Right forelimb (tissue), 1 donor: ENCODE measurements at places on chromosomes 2 and 18.

DNA sequence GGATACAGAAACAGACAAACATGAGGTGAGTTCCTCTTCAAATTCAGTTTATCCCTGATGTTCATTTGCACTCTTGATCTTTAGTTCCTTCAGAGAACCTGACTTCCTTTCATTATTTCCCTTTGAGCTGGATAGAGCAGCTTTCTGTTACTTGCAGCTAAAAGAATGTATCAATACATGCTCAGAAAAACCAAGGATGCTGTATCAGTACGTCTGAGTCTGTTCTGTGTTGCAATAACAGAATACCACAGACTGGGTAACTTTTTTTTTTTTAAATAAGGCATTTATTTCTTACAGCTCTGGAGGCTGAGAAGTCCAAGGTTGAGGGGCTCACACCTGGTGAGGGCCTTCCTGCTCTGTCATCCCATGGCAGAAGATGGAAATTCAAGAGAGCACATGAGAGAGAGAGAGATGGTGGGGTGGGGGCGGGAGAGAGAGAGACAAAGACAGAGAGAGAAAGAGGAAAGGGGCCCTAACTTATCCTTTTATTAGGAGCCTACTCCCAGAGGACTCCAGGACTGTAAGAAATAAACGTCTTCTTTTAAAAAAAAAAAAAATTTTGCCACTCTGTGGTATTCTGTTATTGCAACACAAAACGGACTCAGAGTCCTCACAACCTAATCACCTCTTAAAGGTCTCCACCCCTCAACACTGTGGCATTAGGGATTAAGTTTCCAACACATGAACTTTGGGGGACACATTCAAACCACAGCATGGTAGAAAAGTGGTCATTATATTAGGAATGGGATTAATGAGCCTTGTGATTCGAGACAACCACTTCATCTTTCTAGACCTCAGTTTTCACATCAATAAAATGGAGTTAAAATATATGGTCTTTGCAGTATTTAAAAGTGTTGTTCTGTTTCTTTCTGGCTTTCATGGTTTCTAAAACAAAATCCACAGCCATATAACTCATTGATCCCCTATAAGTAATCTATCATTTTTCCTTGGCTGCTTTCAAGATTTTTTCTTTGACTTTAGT, 18.4 kb upstream of the SELENOI start:
- DNase-seq, result no peak

GRCh38 chr2:84940088-84940470, 30.9 kb upstream of the KCMF1 start:
- no peak for DNase-seq

- DNase-seq, result no peak
Observed at GRCh38 chr2:119860924-119861323, 101.2 kb downstream of the PTPN4 start.

- no peak for DNase-seq
Observed at GRCh38 chr2:170512266-170512665, 202.9 kb upstream of the SP5 start.

DNA sequence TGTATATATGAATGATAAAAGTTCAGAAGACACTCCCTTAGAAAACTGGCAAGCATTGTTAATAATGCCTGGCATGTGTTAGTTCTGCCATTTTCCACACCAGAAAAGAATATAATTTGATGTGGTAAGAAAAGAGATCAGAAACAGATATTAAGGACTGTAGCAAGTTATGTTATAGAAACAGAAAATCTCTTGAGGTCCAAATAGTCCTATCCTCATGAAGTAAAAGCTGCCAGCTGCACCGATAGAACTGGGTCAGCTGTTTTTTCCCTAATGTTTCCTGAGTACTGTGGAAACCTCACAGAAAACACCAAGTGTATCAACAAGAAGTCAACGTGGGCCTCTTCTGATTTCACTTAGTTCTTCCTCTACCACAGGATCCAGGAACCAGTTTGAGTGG, 56.9 kb upstream of the SDC1 start:
- DNase-seq, result no peak

GRCh38 chr18:43587538-43588153, 310.4 kb upstream of the SYT4 start:
- no peak for DNase-seq

DNA sequence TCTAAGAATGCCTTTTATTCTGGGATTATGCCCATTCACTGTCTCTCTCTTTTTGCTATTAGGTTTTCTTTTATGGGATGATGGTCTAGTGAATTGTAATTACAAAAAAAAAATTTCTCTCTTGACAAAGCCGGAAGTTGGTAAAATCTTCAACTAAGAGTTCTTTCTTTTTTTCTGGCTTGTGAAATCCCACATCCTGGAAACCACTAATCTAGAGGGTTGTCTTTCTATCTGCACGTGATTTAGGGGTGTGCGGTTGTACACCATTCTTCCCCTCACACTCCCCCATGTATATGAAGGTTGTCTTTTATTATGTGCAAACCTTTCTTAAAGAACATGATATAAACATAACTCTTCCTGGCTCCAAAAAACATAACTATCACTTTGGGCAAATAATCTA, 52.0 kb downstream of the GATA6 start:
- DNase-seq, result no peak

- DNase-seq, result no peak
Observed at GRCh38 chr2:69203166-69203985, 183.7 kb downstream of the GFPT1 start.

- no peak for DNase-seq
Observed at GRCh38 chr2:42984617-42985016, 192.2 kb upstream of the HAAO start.

DNA sequence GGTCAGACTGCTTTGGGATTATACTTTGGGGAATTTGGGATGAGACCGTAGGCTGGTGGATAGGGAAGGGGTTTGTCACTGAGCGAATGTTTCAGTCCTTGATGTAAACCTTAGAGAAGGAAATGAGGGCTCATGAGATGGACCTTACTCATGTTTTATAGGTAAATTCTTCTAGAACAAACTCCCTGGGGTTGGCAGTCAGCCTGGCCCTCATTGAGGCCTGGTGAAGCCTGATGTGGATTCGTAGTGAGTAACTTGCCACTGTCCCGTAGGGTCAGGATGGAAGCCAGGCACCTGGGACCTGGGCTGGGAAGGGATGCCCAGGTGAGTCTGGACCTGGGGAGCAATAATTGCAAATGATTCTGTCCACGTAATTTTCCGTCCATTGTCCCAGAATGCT, 258.3 kb downstream of the LPIN1 start:
- no peak for DNase-seq

DNA sequence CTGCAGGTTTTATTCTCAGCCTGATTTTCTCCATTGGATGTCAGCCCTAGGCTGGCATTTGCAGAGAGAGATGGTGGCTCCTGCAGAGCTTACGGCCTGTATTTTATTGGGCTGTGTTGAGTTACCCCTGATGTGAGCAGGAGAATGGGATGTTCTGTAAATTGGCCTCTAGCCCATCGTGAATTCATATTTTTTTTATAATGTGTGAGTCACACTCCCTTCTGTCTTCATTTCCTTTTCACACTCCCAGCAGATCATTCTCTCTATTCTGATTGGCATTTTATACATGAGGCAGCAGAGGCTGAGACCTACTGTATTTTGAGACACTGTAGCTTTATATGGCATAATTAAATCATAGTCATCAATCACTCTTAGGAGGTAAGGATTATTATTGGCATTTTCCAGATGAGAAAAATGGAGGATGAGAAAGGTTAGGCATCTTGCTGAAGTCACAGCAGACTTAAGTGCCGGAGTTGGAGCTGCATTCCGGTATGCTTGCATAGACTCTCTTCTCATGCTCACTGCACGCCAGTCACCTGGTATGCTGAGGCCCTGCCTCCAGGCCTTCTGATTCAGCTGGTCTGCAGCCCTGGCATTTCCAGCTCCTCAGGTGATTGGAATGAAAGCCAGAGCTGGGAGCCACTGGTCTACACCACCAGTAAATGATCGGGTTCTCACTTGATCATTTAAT, 142.4 kb downstream of the NEDD4L start:
- no peak for DNase-seq

GRCh38 chr2:61910603-61911002, 5.1 kb downstream of the COMMD1 start:
- no peak for DNase-seq

GRCh38 chr2:176599796-176600485, 330.7 kb downstream of the MTX2 start:
- no peak for DNase-seq

- no peak for DNase-seq
Observed at GRCh38 chr18:31750273-31750672, 10.4 kb downstream of the SLC25A52 start.

DNA sequence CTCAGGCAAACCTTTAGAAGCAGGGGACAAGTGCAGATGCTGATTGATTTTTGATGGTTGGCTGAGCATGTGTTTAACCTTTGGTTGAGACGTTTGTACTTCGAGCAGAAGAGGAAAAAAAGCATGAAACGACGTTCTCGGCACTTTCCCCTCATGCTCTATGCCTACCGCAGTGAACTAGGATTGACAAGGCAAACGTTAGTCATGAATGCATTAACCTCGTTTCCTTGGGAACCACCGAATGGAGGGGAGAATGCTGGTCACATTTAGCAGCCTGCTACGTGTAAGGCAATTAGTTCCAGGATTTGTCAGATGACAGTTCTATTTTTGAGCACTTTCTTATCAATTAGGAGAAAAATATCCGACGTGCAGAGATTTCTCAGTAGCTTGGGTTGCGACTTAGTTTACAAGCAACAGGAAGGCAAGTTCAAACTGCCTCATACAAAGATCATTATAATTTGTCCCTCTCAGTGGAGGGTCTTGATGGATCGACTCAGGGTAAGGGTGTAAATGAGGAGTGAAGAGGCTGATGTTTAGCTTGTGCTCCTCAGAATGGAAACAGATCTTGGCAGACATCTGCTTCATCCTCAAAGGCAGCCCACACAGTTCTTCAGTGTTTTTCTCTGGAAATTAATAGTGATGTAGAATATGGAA, 47.4 kb upstream of the GPR45 start:
- no peak for DNase-seq

- no peak for DNase-seq
Observed at GRCh38 chr18:22219568-22220355, 50.4 kb downstream of the GATA6 start.

DNA sequence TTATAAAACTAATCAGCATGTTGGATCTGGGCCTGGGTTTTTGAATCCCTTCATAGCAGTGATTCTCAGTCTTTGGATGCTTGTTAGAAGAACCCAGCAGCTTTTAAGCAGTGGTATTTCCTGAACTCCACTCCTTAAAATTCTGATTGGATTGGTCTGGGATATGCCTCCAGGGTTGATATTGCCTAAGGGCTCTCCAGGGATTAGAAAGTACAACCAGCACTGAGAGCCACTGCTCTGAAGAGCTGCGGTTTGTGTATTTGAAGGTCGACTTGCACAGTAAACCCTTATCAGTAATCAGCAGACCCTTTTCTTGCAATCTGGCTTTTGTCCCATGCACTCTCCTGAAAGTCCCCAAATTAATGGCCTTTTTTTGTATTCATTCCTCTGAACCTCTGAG, 17.0 kb upstream of the RBMS1 start:
- no peak for DNase-seq

DNA sequence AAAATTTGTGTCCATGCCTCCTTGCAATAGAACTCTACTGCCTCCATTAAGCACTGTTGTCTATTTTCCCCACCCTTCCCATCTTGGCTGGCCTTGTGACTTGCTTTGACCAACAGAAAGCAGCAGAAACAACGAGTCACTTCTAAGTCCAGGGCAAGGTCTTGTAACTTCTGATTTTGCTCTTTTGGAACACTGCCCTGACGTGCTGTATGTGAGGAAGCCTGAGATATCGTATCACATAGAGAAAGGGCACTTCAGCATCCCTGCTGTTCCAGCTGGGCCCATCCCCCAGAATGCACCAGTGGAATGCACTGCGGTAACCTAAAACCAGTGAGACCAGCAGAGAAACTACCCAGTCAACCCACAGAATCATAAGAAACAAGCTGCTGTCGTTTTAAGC, 28.1 kb downstream of the NCKAP1 start:
- DNase-seq, result peak; percentile 42

DNA sequence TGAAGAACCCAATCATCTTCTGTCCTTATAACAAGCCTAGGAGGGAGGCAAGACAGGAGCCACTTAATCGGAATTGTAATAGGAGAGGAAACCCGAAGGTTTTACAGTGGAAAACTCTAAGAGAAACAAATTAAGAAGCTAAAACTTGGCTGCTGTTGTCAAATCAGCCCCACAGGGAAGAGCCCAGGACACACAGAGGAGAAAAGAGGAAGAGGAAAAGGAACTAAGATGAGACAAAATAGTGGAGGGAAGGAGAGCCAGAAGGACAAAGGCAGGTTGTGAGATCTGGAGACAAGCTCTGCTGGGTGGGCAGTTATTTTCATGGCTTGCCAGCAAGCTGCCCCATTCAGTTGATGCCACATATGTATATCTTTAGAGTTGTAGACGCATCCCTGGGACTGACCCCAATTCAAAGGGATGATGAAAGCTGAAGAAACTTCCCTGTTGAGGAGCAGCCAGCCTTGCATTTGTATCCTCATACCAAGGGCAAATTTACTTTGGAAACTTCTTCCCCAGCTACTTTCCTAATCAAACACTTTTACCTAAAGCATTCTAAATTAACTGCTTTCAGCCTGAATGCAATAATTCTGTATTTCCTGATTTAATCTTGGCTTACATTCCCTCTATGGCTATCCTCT, 499.8 kb upstream of the MEIS1 start:
- no peak for DNase-seq

DNA sequence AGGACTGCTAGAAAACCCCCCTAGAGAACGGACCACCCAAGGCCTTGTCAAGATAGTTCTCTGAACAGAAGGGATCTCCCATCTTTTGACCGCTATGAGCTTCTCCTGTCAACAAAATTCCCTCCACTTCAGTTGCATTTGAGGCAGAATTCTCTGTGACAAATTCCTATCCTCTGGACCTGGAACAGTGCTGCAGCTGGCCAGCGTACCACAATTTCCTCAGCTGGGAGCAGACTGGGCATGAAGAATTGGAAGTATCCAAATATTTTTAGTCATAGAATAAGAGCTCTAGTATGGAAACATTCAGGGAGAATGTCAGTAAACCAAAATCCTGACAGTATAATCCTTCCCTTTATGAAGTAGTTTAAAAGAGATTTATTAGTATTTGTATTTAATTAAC, 147.1 kb upstream of the BOD1L2 start:
- DNase-seq, result no peak

DNA sequence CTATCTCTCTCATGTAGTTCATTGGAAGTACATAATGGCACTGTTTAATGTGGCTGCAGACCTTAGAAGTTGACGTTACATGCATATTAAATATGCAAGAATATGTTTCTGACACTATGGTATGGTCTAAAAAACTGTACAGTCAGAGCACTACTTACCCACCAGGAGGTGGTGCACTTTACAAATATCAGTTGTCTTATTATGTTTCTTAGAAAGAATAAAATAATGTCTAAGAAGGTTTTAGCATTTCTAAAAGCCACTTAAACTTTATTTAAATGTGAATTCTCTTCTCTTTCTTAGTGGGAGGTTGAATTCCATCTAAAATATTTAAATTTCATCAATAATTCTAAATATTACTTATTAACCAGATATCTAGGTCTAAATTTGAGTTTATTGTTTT, 4.3 kb downstream of the TMEFF2 start:
- no peak for DNase-seq

DNA sequence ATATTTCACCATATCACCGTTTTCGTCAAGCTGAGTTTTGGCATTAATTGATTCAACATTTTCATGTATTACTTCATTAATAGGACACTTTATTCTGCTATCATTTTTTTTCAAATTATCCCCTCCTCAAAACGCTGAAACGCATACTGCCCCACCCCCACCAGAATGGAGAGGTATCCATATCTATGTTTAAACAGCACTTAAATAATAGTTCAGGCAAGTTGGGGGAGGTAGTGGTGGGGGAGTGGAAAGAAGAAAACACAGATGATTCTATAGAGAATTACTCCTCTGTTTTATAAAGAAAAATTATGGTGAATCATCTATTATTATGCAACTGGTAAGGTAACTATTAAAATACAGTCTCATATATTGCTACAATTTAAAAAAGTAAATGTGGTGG, 314.4 kb upstream of the ZEB2 start:
- no peak for DNase-seq
